ENCODE measurements at places on chromosomes 5 and 9. TPM values are rescaled to one million over a fixed set of nuclear protein-coding genes. Genes with fewer than 3 reads are reported as not detected.

GRCh38 chr5:136094189-136094912, 38.3 kb upstream of the SMAD5 start:
- H3K4me3 ChIP-seq, result no peak overlapping the region
- no peaks in the 10 kb centered on the region for H3K36me3 ChIP-seq
- no peak overlapping the region for H3K27ac ChIP-seq

DNA sequence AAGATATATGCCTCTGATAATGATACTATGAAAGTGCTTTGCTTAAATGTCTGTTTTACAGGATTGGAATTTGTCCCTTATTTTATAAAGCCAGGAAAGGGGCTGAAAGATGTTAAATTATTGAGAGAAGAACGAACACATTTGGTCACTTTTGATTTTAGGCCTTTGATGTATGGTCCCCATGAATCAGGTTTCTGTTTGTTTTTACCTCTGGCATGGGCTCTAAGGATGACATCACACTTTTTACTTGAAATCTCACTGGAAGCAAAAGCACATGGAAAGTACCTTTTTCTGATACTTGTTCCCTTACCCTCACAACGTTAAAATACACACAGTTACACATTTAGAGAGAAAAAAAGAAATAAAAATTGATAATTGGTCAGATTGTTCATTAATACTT, 6.9 kb downstream of the OTULIN start:
- H3K4me3 ChIP-seq, result no peak overlapping the region
- H3K4me1 ChIP-seq, result peaks cover 55% of the 10 kb centered on the region
- DNase-seq, result no peak
- peaks cover 6% of the 10 kb centered on the region for H3K36me3 ChIP-seq
- no peaks in the 10 kb centered on the region for H3K27me3 ChIP-seq

GRCh38 chr5:93164690-93165089, 416.3 kb downstream of the NR2F1-AS1 start:
- DNase-seq, result no peak
- H3K27ac ChIP-seq, result no peak overlapping the region
- no peaks in the 10 kb centered on the region for H3K36me3 ChIP-seq
- H3K4me1 ChIP-seq, result peaks cover 16% of the 10 kb centered on the region
- no peak overlapping the region for H3K4me3 ChIP-seq

DNA sequence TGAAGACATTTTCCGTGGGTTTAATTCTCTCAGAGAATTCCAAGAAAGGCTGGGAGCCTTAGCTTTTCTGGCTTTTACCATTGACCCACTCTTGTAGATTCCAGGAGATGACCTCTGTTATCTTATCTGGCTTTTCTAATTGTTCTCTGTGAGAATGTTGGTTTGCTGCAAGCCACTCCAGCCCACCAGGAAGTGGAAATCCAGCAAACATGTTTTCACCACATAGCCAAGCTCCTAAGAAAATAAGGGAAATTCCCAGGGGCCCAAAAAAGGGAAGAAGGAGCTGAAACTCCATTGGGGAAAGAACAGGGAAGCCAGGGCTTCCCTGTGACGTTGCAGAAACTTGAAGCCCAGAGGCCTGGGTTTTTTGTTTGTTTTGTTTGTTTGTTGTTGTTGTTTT, 19.7 kb downstream of the GPR107 start:
- peaks cover 23% of the 10 kb centered on the region for H3K36me3 ChIP-seq
- H3K4me1 ChIP-seq, result peaks cover 36% of the 10 kb centered on the region
- no peak overlapping the region for H3K4me3 ChIP-seq
- no peak for DNase-seq

ENC1 gene
- total RNA-seq, result 12.1 TPM

DNA sequence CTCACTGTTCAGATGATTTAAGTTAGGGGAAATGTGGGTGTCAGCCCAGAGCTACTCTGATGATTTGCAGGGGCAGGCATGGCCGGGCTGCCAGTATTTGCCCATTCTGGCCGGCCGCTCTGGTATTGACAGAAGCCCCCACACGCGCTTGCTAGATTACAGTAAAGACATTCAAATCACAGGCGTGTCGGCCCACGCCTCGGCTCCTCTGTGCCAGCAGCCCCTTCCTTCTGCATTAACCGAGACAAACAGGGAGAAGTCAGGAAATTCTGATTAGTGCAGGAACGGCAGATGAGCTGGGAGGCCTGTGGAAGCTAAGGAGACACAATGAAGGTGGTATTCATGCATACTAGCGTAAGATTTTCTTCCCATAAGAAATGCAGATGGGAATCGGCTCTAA, 113.3 kb downstream of the CRB2 start:
- no peak overlapping the region for H3K27ac ChIP-seq
- DNase-seq, result no peak

GRCh38 chr5:72187388-72188075, 80.3 kb downstream of the MAP1B start:
- H3K27me3 ChIP-seq, result no peaks in the 10 kb centered on the region
- DNase-seq, result no peak
- no peak overlapping the region for H3K4me3 ChIP-seq
- H3K27ac ChIP-seq, result peak overlapping the region; percentile 20

GRCh38 chr5:3375586-3376311, 219.9 kb upstream of the IRX1 start:
- H3K36me3 ChIP-seq, result no peaks in the 10 kb centered on the region
- H3K4me1 ChIP-seq, result no peaks in the 10 kb centered on the region
- no peak overlapping the region for H3K27ac ChIP-seq
- DNase-seq, result no peak
- no peaks in the 10 kb centered on the region for H3K27me3 ChIP-seq
- H3K4me3 ChIP-seq, result no peak overlapping the region

TEX48 gene
- total RNA-seq, result not detected

SLIT3 gene
- total RNA-seq, result 41.1 TPM

DNA sequence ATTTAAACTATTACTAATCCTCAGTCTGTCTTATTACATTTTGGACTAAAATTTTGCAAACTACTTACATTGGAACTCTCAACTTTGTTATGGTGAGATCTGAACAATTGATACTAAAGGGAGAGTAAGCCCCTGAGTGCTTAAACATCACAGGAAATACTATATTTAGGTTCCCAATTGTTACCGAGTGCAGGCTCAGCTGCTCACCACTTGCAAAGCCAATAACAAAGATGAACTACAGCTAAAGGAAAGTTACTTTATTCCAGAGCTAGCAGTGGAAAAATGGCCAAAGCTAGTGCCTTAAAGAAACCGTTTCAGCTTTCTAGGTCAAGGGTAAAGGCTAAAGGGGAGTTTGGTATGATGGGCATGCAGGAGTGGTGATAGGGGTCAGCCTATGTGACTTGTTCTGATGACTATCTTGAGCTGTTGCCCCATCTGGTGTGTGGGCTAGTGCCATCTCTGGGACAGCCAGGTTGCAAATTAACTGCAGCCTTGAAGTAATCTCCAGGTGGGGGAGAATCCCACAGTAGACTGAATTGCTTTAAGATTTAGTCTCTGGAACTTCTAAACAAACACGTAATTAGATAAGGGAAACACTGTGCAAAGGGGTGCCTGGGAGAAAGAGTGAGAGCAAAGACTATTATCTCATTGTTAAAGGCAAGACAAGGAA, 7.8 kb upstream of the NDUFB6 start:
- H3K4me1 ChIP-seq, result no peaks in the 10 kb centered on the region
- peaks cover 3% of the 10 kb centered on the region for H3K27me3 ChIP-seq
- no peak overlapping the region for H3K27ac ChIP-seq
- H3K4me3 ChIP-seq, result no peak overlapping the region

REXO4 gene
- total RNA-seq, result 25.9 TPM

MSMP gene
- 1.3 TPM for total RNA-seq

GRCh38 chr9:112532427-112532826, 45.8 kb downstream of the KIAA1958 start:
- DNase-seq, result no peak
- H3K27me3 ChIP-seq, result no peaks in the 10 kb centered on the region
- peaks cover 9% of the 10 kb centered on the region for H3K4me1 ChIP-seq
- H3K27ac ChIP-seq, result no peak overlapping the region
- no peaks in the 10 kb centered on the region for H3K36me3 ChIP-seq
- no peak overlapping the region for H3K4me3 ChIP-seq

DNA sequence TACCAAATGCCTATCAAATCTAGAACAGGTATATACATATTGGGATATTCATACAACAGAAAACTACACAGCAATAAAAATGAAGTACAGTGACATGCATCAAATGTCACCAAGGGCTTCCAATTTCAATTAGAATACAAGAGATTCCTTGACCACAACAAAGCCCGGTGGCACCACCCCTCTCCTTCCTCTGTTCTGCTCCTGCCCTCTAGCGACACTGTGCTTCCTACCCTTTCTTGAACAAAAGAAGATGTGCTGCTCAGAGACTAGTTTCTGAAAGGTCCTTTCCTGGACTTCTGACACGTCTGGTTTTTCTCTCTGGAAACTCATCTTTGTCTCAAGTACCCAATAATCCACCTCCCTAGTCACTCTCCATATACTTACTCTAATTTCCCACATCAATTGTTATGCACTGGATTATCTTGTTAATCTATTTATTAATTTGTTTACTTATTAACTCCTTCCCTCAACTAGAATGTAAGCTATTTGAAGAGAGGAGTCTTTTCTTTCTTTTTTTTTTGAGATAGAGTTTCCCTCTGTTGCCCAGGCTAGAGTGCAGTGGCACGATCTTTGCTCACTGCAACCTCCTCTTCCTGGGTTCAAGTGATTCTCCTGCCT, 70.4 kb upstream of the CTSV start:
- H3K4me1 ChIP-seq, result no peaks in the 10 kb centered on the region
- DNase-seq, result no peak
- no peak overlapping the region for H3K27ac ChIP-seq
- H3K4me3 ChIP-seq, result no peak overlapping the region
- H3K27me3 ChIP-seq, result no peaks in the 10 kb centered on the region

All from esophagus muscularis mucosa (tissue), 4 donors.